Large intestine (tissue), 12 donors: ENCODE measurements at places on chromosomes 3 and 15.

DNA sequence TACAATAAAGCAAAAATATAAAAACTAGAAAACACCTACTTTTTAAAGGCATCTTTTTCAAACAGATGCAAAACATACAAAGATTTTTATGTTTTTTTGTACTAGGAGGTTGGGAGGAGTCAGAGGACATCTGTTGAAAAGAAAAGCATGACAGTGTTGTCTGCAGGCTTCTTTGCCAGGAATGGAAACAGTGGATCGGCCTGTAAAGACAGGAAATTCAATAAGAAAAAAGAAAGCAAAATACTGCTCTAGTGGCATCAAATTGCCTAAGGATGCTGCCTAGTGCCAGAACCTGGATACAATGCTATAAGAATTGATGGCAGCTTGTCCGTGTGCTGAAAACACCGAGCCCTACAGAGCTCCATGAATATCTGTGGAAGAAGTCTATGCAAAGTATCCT lies 69.9 kb downstream of the TBC1D5 start:
- DNase-seq: no peak

DNA sequence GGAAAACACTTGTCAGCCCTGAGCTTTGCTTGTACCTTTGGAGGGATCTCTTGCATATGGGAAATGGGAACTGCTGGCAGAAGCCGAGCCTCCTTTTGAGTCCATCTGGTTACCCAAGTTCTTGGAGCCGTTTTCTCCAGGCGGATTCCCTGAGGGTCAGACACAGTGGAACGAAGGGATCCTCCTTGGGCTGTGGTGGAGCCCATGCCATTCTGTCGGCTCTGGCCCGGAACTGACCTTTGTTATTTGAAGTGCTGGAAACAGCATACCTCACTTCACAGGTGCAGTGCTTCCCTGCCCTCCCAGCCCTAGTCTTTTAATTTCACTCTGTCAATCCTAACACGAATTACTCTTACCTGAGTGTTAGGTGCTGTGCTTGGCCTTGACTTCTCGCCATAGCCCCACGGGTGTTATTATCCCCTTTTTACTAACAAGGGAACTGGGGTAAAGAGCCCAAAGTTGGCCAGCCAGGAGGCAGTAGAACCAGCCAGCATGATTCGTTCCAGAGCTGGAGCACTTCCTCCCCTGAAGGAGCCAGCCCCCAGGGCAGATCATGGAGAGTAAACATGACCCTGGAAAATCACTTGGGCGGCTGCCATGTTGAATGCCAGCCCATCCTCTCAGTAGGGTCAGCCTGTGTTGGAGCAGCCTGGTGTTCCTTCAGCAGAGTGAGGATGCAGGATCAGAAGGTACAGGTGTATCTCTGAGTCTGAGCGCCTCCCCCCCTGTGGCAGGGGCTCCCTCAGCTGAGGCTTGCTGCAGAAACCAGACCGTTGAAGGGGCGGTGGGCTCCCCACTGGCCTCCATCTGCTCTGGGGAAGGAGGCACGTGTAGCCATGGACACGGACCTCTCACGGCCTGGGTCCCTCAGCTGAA lies 143.2 kb downstream of the DNAJB8 start:
- peak; percentile 65 for DNase-seq

- peak; percentile 20 for DNase-seq
Observed at GRCh38 chr3:117628823-117629291, 919.3 kb downstream of the TUSC7 start.

- DNase-seq: no peak
Observed at GRCh38 chr15:88120026-88120425, 136.5 kb downstream of the NTRK3 start.

DNA sequence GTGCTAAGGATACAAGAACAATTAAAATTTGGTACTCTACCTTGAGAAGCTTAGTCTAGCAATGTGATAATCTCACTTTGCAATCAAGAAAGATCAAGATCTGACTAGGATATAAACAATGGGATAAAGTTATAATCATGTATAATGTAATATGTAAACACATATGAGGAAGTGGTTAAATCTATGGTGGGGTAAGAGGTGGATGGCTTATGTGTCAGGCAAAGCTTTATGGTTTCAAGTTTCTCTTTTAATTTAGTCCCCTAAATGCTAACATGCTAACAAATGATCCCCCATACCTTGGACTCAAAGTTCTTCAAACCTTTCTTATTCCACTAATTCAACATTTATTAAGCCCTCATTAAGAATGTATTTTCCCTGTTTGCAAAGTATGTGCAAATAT lies 2.5 kb downstream of the RSL24D1 start:
- no peak for DNase-seq

DNA sequence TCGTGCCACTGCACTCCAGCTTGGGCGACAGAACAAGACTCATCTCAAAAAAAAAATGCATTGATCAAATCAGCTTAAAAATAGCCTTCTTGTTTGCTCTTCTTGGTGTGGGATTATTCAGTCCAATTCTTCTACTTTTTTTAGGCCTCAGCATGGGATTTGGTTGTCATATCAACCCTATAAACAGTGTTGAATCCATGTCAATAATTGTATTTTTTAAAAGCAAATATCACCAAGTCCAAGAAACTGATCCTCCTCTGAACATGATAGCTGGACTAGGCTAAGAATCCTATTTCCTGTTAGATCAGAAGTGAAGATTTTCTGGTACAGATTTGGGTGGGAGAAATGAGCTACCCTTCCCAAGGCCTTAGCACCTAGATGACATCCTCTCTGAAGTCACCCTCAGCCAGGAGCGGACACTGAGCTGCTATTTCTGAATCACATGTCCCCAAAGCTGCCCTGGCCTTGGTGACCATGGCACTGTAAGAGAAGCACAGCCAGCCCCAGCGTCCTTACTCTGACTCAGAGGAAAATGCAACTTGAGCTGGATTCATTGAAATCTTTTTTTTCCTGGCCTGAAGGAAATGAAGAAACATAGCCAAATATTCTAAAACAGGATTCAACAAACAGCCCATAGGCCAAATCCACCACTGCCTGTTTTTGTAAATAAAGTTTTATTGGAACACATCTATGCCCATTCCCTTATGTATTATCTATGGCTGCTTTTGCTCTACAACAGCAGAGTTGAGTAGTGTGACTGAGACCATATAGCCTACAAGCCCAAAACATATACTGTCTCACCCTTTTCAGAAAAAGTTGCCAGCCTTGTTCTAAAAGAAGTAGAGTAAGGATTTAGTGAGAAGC lies 215.9 kb upstream of the CTDSPL start:
- no peak for DNase-seq

GRCh38 chr15:100008258-100008657 lies 275.0 kb upstream of the LYSMD4 start:
- DNase-seq: no peak

DNA sequence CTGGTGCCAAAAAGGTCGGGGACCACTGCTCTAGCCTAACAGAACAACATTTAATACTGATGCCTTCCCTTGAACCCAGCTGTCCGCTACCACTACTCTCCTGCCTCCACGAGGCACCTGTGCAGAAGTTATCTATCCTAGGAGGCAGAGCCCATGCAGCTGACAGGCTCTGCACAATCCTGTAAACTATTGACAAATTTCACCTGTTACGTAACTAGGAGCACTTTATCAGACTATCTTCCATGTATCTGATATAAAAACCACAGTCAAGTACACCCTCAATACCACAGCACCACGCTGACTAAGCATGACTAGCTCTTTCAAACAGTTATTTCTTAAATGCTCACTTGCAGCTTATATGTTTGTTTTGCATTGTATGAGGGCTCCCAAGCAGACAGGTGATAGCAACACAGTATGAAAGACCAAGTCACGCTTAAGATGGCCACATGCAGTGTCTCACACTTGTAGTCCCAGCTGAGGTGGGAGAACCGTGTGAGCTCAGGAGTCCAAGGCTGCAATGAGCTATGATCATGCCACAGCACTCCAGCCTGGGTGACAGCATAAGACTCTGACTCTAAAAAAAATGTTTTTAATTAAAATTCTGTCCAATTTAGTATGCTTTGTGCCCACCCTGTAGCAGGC lies 4.5 kb upstream of the IL17RC start:
- DNase-seq: no peak

GRCh38 chr3:56885879-56886278 lies 84.1 kb upstream of the ARHGEF3 start:
- DNase-seq: no peak

GRCh38 chr15:80105193-80105592 lies 45.7 kb downstream of the ZFAND6 start:
- DNase-seq: peak; percentile 56

GRCh38 chr3:149363053-149363452 lies 14.4 kb downstream of the TM4SF1 start:
- DNase-seq: no peak

DNA sequence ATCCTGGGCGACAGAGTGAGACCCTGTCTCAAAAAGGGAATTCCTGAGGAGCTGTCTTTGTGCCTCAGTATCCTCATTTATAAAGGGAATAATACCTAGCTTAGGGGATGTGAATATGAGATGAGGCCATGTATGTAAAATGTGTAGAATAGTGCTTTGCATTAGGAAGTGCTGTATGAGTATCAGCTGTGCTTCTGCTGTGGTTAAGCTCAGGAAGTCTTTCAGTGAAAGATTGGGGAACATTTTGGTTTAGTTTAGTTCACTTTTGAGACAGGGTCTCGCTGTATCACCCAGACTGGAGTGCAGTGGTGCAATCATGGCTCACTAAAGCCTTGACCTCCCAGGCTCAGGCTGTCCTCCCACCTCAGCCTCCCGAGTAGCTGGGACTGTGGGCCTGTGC lies 10.6 kb downstream of the THUMPD3 start:
- no peak for DNase-seq

DNA sequence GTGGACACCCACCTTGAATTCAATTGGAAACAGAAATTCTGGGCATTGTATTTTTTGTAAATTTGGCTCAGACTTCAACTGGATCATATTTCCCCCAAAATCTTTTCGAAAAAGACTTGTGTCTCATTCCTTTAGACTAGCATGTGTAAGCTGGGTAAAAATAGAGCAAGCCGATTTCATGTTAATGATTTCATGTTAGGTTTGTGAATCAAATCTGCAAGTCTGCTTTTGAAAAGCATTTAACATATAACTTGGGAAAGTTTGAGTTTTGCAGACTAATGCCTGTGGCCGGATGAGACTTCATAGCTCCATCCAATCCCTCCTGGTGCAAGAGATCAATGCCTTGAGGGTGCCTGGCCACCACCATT lies 64.5 kb downstream of the FLNB start:
- DNase-seq: no peak

DNA sequence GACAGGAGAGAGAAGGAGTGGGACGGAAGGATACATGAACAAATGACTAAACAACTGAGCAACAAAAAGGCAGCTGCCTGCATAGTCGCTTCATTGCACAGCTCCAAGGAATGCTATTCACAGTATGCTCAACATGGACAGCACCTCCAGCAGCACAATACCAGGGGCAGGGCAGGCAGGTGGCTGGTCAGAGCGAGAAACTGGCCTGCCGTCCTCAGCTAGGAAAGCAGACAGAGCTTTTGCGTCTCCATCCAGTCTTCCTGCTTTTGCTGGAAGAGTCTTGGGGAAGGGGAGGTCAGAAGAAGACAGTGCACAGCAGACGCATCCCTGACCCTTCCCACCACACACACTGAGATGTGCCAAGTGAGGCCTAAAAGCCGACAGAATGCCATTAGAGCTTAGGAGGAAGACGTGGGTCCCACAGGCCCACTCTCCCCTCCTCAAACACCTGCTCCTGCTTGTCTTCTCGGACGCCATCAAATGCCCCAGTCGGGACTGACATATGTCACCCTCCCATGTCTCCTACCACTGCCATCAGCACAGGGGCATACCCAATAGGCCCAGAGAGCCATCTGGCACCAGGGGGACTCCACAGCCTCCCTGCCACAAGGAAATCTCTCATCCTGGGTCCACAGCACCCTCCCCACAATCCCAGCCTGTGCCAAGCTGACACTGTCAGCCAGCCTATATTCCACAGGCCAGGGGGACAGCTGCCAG lies 3.9 kb downstream of the RAB6B start:
- DNase-seq: no peak

- DNase-seq: peak; percentile 9
Observed at GRCh38 chr3:162525066-162525742, 1028.6 kb downstream of the OTOL1 start.
